ENCODE measurements at places on chromosomes 5 and 9.

GRCh38 chr9:137199411-137200121, 975 bp downstream of the TPRN start:
- no peak for DNase-seq

GRCh38 chr5:1089621-1090040, 22.2 kb downstream of the SLC12A7 start:
- no peak for DNase-seq

DNA sequence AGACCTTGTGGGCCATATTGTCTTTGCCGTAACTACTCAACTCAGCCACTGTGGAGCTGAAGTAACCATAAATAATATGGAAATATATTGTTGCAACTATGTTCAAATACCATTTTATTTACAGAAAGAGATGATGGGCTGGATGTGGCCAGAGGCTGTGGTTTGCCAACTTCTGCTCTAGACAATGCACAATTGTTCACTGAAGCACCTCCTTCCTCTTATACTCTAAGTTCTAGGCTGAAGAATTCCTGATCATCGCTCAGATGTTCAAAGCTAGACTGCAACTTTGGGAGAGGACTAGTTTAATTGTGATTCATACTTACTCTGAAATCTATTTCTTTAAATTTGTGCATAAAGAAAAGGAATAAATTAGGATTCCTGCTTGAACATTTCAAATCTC, 245.0 kb downstream of the TAF11L14 start:
- no peak for DNase-seq

DNA sequence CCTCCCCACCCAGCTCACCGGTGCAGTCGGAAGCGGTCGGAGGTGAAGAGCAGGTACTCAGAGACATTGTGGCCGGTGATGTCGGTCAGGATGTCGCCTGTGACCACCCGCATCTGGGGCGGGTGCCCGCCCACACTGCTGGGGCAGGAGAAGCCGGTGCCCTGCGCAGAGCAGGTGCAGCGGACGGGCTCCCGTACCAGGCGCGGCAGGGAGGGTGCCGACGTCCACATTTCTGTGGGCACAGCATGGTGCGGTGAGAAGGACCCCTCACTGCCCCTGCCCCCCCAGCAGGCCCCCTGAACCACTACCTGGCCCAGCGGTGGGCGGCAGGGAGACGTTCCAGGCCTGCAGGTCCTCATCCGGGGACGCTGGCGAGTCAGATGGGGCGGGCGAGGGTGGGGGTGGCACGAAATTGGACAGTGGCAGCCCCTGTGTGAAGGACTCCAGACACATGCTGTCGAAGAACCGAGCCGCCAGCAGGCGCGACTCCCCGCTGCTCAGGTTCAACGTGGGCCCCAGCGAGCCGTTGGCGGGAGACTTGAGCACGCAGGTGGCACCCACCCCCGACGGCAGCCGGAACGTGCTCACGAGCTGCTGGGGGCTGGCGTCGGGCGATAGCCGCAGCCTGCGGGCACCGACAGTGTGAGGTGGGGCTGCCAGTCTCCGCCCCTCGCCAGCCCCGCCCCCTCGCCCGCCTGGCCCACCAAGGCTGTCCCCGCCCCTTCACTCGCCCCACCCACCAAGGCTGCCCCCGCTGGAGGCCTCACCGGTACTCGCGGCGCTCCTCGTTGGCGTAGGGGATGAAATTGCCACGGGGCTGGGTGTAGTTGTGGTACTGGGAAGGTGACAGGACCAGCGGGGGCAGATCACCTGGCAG, 15.1 kb downstream of the ABCA2 start:
- DNase-seq: no peak

GRCh38 chr5:88929385-88929784, 46.4 kb upstream of the MEF2C start:
- DNase-seq: no peak
